ENCODE measurements at places on chromosomes 6 and 20.

DNA sequence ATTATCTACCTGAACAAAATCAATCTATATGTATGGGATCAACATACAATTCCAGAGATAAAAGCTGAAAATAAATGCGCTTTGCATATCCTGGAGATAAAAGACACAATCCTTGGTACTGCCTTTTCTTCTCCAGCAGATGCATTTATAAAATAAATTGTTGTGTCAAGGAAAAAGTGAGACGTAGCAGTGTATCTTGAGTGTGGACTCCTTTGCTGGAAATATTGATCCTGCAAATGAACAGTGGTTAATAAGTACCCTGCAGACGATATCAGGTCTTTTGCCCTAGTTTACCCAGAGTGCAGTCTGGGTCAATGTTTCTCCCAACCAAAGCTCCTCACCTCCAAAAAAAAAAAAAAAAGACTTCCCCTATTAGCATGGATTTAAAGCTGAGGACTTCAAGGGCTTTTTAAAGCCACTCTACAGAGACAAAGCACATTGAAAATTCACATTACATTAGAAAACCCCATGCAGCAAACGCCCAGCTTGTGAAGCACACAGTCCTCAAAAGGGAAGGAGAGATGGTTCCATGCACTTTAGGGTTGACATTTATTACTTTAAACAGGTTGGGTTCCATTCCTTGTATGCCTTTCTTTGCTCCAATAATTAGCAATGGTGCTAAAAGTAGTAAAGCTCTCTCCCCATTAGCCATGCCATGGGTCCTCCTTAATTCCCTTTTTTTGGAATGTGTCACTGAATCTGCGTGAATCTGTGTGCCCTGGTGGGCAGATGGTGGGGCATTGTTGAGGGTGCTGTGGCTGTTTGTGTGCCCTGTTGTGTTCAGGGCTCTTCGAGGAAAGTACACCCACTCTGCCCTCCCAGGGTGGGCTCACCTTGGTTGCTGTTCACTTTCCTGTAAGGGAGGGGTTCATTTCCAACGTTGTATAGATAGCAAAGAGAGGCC lies 21.1 kb downstream of the FOXA2 start:
- DNase-seq, result no peak

DNA sequence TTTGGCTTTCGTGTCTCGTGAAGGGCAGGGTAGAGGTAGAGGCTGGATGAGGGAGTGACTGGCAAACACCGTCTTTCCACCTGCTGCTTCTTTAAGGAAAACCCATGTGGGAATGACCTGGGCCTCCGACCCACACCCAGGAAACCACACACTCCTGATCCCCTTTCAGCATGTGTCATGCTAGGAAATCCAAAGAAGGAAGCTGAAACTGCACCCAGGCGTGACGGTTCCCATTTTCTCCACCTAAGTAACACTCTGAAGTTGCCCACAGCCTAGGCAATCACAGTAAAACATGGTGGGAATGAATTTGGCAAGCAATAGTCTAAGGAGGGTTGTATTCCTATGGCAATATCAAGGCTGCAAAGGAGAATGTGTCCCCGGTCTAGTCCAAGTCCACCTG lies 538.4 kb upstream of the NOX3 start:
- DNase-seq, result no peak

- DNase-seq, result no peak
Measured at GRCh38 chr6:73375216-73375615, 5.5 kb upstream of the OOEP start.

- no peak for DNase-seq
Measured at GRCh38 chr6:138383776-138384175, 6.1 kb downstream of the SMIM28 start.

GRCh38 chr6:144211160-144211559 lies 60.8 kb downstream of the STX11 start:
- no peak for DNase-seq

- DNase-seq, result no peak
Measured at GRCh38 chr6:142856624-142857232, 88.2 kb downstream of the HIVEP2 start.

GRCh38 chr6:15285682-15286294 lies 39.9 kb downstream of the JARID2 start:
- no peak for DNase-seq

DNA sequence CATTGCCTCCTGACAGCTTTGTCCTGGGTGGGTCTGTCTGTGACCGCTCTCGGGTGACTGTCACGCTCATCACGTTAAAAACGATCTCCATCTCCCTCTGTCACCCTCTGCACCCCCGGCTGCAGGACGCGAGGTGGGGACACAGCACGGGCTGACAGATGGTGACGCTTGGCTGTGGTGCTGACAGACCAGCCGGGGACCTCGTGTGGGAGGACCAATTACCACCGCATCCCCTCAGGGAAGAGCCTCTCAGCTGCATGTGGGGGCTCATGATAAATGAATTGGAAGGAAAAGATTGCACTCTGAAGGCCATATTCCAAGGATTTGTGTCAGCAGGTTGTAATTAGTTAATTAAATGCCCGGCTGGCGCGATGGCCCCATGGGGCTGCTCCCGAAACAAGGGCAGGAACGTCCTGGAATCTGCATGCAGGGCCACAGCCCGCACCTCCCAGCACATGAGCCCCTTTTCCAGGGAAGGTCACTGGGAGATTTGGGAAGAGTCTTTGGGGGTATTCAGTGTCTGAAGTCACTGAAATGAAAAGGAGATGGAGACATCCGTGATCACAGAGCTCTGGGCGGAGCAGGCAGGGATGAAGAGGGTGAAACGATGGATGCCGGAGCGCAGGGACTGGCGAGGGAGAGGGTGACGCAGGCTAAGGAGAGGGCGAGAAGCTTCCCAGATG lies 87.1 kb downstream of the ERMARD start:
- DNase-seq, result peak; percentile 2

- no peak for DNase-seq
Measured at GRCh38 chr6:30857549-30857948, 26.8 kb upstream of the DDR1 start.

DNA sequence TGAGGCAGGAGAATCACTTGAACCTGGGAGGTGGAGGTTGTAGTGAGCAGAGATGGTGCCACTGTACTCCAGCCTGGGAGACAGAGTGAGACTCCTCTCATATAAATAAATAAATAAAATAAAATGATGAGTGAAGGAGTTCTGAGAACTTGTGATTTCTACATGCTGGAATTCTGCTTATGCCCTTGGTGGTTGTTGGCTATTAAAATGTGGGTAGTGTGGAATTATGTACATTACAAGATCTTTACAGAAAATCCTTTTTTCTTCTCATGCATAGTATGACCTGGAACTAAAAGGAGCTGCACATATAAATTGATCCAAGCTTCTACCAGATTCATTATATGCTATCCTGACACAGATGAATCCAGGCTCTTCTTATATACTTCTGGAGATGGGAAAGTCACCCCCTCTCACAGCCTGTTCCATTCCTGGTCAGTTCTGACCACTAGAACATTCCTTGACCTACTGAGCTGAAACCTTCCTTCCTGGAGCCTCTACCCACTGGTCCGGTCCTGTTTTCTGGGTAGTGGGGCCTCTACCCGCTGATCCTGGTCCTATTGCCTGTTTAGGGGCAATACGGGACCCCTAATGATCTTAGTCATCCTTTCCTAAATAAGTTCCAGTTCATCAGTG lies 37.7 kb upstream of the TAF8 start:
- no peak for DNase-seq

All from T-cell (primary cell).